ENCODE measurements at places on chromosomes 5 and 9.
A peak's percentile ranks its signal among the peaks of the same experiment; 100 is the strongest.

DNA sequence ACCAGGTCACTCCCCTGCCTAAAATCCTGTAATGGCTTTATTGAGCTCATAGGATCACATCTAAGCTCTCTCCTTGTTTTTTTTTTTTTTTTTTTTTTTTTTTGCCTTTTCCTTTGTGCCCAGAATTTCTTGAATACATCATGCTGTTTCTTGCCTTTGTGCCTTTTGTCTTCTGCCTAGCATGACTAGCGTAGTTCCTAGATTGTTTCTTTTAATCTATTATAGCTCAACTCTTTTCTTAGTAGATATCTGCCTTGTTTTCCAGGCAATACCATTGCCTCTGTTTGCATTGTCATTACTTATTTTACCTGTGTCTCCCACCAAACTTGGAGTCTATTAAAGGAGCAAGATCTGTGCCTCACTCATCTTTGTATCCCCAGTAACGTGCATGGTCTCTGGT is 106.1 kb upstream of the C9orf72 start:
- no peak for DNase-seq

DNA sequence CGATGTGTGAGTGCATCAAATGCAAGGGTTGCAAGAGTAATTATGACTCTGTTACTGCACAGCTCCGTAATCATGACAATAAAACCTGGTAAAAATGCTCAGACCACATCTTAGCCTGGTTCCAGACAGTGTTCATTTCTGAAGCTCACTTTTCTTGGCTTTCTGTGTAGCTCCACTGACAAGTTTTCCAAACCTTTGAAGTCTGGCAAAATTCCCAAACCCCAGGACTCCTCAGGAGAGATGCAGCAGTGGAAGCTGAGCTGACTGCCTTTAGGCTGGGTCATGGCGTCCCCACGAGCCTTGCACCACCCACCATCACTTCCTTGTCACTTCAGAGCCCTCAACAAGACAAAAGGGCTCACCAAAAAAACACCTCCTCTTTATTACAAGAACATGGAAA is 131.6 kb upstream of the TAS2R1 start:
- no peak for DNase-seq

DNA sequence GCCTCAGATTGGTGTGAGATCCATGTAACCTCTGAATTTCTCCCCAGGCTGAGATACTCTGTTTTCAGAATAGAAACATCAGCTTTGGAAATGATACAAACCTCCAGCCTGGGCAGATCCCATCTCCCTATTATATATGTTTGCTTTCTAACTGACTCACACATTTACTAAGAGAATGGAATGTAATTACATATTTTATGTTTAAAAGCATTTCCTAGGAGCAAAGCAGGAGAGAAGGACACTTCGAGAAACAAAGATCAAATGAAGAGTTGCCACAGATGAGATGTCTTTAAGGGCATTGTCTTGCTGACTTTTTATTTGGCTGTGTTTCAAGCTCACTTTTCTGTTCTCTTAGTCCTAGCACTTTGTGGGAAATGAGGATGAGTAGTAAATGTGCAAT is 96.3 kb downstream of the CDH18 start:
- peak; percentile 57 for DNase-seq

DNA sequence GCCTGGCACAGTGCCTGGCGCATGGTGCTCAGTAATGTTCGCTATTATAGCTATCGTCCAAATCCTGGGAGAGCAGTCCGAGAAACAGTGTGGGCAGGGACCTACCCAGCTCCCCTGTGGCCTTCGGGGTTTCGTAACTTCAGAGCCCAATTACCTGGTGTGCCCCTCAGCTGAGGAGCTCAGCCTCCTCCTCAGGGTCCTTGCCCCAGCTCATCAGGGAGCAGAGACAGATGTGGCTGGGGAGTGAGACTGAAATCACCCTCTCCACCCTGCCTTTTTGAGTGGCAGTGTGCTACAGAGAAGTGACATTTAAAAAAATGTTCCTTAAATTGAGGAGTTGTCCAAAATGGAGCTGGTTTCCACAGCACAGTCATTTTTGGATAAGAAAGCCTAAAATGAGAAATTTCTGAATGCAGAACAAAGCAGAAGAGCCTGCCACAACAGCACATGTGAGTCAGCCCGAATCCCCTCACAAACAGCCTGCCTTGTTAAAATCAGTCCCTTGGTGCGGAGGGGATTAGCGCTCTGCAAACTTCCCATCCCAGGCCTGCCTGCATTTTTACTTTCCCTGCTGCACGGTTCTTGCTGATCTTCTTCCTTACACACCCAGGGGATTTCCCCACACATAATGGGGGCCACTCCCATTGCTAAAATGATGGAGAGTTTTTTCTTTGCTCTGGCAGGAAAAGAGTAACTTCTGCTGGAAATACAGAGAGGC is 78.1 kb upstream of the PITX1 start:
- DNase-seq, result no peak

GRCh38 chr5:6115852-6116251 is 262.5 kb downstream of the MED10 start:
- DNase-seq, result no peak

DNA sequence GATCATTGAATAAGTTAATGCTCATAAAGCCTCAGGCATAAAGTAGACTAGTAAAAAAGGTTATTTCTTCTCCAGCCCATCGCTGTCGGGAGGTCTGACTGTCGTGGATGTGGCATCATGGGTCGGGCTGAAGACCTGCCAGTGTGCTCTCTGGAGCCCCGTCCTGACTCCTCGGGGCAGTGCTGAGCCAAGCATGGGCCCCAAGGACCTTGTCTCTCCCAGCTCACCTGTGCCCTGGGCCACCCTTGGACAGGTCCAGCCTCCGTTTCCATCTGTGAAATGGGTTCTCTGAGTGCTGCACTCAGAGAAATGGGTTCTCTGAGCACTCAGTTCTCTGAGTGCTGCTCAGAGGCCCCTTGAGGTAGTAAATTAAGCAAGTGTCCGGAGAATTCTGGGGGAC is 269.0 kb downstream of the GADD45G start:
- no peak for DNase-seq

GRCh38 chr9:123967323-123967722 is 37.4 kb upstream of the DENND1A start:
- DNase-seq, result no peak

DNA sequence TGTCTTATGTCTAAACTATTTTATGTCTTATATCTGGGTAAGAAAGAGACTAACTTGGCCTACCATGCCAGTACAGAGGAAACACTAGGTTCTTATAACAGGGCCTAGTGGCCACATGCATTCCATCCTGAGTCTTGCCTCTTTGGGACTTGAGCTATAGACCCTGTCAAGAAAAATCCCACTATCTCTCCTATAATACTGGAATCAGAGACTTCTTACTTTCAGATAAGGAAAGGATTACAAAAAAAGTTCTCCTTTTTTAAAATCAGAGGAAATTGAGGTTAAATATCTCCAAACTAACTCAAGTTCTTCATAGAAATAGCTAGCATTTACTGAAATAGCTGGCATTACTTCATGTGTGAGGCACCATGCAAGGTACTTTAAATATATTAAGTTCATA is 34.3 kb downstream of the PTGER4 start:
- no peak for DNase-seq

DNA sequence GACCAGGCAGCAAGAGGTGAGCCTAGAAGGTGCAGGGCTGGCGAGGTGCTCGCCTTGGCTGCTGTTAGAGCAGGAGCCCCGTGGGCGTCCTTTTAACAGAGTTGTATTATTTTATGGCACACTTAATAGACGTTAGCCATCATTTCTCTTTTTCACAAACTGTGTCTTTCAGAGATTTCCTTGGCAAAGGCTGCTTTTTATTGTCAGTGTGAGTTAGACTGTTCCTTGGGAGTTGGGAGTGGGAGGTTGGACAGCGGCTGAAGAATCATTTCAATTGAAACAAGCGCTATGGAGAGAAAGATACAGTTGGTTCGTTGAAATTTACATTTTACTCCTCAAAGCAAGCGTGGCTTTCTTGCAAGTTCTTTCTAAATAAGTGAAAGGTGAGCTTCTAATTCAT is 133.2 kb downstream of the TRIO start:
- DNase-seq, result no peak

GRCh38 chr5:167361795-167362194 is 929.6 kb upstream of the WWC1 start:
- peak; percentile 14 for DNase-seq

DNA sequence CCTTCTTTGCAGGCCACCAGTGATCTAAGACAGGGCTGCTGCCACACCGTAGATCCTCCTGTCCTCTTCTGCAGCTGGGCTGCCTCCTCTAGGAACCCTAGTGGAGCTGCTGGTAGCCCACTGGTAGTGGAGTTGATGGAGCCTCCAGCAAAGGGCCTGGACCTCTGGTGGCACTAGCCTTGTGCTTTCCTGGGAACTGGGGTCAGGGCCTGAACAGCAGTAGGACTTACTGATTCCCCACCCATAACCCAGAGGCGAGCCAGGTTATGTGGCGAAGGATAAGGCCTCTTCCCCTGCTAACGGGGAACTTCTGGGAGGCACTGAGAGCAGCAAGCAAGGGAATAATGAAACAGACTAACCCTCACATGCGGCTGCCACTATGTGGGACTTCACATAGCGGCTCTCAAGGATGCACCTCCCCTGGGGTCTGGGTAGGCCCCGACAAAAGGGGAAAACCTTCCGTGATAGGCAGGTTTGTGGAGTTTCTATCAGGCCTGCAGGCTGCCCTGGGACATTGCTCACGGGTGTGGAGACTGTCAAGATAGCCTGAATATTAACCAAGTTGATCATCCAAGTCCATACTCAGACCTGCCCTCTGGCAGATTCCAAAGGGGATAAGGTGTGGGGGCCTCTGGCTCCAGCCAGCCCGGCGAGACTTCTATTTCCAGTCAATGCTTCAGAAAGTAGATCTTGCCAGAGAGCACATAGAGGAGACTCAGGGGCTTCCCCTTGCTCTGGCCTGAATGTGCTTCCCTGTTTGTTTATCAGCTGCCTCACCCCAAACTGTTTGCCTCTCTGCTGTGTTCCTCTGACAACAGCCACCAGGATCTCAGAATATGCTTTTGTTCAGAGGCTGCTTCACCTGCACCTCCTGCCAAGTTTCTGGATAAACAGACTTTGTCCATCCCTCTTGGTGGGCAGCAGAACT is 7.4 kb downstream of the SLC22A4 start:
- no peak for DNase-seq

DNA sequence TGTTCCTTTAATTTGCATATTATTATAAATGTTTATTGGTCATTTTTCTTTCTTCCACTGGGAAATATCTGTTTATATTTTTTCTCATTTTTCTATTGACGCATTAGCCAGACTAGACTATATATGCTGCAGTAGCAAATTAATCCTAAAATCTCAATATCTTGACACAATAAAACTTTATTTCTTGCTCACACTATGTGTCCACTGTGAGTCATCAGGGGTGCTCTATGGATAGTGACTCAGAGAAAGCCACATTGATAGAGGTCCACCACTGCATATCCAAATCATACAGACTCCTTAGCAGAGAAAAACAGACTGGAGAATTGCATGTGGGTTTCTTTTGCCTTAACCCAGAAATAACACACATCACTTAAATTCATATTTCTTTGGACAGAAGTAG is 20.8 kb downstream of the OR1L3 start:
- DNase-seq, result no peak

DNA sequence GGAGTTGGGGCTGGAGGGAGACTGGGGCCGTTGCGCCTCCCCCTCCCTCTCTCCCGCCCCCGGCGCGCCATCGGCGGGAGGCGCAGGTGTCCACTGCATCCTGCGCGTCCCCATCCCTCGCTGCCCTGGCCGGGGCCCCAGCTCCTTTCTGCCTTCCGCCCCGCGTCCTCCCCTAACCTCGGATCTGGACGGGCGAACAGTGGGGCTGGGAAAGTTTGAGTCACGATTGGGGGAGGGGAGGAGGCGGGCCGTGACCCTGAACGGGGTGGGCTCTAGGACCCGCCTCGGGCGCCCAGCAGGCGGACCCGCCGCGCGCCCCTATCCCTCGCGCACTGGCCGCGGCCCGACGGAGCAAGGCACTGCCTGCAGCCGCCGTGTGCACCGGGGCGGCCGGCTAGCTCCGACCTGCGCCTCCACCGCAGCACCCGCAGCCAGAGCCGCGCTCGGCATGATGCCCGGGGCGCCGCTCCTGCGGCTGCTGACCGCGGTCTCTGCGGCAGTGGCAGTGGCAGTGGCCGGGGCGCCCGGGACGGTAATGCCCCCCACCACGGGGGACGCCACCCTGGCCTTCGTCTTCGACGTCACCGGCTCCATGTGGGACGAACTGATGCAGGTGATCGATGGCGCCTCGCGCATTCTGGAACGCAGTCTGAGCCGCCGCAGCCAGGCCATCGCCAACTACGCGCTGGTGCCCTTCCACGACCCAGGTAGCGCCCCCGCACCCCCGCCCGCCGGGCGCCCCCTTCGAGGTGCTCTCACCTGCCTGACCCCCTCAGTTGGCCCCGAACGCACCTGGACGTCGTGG is at the start of gene HMCN2:
Gene HMCN2 (plus strand): TSS at position 330 of the 805 bp plus-strand sequence. CDS start 119 bp downstream, at position 449.
- DNase-seq, result no peak

GRCh38 chr9:137506274-137506673 is 43.9 kb downstream of the PNPLA7 start:
- DNase-seq, result no peak

DNA sequence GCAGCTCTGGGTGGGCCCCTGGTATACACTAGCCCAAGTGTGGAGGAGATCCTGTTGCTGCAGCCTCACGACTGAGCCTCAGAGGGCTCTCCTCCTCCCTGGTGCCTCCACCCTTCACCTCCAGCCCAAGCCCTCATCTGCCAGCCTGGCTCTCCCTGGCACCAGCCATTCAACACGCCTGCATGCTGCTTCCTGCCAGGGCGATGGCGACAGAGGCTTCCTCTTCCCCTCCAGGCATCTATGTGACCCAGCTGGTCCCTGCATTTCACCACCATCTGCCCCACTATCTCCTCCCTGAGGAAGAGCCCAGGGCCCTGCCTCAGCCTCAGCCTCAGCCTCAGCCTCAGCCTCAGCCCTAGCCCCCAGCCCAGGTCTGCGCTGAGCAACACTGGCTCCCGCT is 54.8 kb upstream of the ANGPTL2 start:
- DNase-seq, result no peak

DNA sequence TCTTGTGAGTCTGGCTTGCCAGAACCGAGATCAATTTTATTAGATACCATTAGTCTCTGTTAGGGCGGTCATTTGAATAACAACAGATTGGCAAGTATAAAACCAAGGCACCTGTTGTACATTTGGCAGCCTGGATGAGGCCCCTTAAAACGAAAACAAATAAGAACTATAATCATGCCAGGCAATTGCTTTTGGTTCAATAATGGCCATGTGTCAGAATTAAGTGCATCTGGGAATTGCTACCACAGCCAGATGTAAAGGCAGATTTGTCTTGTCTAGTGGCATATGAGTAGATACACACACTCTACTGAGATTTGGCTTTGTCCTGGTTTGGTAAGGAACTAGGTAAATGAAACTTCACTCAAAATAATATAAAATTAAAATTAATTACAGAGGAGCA is 1046.2 kb upstream of the DMAC1 start:
- DNase-seq, result no peak
